GM04503 (cell line): ENCODE measurements at places on chromosomes 12 and 14.

GRCh38 chr14:24851406-24851805 lies 198.5 kb downstream of the STXBP6 start:
- no peak for DNase-seq

GRCh38 chr14:95460647-95461478 lies 55.6 kb downstream of the SYNE3 start:
- DNase-seq, result peak; percentile 65

DNA sequence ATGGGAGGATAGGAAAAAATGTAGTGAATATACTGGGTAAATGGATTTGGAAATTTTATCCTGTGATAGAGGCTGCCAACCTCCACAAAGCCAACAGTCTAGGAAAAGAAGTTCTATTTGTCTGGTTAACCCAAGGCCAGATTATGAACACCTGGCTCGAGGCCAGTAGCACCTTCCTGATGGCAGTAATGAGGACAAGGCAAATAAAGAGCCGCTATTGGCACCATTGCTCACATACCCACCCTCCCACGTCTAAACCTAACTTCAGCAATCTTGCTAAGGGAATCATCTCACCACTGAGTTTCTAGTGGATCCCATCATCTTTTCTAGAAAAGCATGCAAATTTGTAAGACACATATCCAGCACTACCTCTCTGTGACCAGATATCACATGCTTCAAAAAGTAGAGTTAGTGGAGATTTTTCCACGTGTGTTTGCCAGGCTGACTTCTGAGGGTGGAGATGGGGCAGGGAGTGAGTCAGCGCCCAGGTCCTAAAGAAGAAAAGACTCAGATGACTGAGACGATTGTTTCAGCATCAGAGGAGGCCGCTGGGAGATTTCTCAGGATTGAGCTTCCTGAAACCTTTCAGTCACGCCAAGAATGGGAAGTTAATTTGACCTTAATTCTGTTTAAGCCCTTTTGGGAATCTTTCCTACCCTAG lies 362.9 kb downstream of the EMP1 start:
- no peak for DNase-seq

- DNase-seq, result no peak
Observed at GRCh38 chr12:27732281-27732680, 21.6 kb downstream of the MRPS35 start.

DNA sequence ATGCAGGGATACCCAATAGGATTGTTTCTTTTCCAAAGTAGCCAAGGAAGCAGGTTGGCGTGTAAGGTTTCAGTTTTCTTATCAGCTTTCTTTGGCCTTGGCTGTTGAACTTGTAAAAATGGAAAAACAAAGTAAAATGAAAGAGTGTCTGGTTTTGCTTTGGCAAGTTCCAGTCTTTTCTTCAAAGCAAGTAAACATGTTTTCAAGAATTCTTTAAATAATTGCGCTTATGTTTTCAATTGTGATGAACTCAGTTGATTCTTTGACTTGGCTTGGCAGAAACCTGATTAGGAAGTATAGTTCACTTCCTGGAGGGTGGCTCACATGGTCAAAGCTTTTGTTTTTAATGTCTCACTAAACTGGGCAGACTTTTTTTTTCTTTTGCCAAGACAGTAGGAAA lies 112.2 kb upstream of the USP44 start:
- no peak for DNase-seq

- DNase-seq, result no peak
Observed at GRCh38 chr14:101854366-101854765, 92.9 kb downstream of the PPP2R5C start.

DNA sequence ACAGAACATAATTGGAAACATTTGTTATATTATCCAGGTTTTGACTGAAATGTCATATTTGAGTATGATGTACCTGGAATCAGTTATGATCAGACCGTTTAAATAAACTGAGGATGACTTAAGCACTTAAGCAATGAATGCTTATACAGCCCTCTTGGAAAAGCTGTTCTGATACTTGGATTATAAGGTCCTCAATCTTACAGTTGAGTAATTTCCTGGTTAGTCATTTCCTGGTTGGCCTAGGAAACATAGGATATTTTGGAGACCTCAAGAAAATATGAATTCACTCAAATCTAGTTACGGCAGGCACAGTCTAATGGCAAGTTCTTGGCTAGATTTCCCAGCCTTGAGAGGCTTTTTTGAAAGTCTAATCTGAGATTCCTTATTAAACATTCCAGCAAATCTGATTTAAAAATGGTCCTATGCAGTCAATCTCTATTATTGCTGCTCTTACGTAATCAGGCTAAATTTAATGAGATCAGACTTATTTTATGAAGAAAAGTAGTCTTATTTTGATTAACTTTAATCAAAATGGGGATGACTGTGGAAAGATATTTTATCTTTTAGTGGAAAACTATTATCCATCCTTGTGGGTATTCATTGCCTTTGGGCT lies 447.2 kb downstream of the SNAPC1 start:
- DNase-seq, result peak; percentile 56

DNA sequence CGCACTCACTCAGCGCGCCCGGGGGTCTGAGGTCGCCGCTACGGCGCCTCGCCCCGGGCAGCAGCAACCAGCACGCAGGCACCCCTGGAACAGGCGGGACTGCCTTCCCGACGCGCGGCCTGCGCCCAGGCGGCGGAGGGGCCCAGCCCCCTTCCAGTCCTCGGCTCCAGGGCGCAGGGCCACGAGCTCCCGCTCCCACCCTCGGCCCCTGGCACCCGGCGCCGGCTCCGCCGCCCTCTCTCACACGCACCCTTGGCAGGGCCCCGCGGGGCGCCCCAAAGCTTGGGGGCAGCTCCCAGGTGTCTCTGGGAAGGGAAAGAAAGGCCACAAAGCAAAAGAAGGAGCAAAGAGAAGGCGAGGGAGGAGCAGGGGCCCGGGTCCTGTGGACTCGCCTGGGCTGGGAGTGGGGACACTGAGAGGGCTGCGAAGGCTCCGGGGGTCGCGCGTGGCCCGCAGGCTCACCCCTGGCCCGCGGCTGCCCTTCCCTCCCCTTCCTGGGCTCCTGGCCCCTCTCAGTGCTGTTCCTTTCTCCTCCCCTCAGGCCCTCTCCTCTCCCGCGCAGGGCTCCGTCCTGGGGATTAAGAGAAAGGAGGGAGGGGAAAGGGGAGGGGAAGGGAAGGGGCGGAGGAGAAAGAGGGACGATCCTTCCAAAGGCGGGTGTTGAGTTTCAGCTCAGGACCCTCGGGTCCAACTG lies 907 bp upstream of the EFS start:
- no peak for DNase-seq

DNA sequence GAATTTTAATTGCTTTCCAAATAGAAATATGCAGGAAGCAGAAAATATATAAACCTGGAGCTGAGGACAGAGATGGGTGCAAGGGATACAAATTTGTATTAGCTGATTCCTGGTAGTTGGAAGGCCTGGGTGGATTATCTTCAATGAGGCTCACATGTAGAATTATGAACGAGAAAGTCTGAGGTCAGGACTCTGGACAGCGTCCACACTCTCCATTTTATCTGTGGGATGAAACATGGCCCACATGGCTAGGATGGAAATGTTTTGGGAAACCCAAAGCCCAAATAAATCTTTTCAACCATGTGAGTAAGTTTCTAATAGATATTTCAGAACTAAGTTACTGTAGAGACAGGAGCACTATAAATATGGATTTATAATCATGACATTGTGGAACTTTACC lies 256.1 kb downstream of the APAF1 start:
- DNase-seq, result no peak

DNA sequence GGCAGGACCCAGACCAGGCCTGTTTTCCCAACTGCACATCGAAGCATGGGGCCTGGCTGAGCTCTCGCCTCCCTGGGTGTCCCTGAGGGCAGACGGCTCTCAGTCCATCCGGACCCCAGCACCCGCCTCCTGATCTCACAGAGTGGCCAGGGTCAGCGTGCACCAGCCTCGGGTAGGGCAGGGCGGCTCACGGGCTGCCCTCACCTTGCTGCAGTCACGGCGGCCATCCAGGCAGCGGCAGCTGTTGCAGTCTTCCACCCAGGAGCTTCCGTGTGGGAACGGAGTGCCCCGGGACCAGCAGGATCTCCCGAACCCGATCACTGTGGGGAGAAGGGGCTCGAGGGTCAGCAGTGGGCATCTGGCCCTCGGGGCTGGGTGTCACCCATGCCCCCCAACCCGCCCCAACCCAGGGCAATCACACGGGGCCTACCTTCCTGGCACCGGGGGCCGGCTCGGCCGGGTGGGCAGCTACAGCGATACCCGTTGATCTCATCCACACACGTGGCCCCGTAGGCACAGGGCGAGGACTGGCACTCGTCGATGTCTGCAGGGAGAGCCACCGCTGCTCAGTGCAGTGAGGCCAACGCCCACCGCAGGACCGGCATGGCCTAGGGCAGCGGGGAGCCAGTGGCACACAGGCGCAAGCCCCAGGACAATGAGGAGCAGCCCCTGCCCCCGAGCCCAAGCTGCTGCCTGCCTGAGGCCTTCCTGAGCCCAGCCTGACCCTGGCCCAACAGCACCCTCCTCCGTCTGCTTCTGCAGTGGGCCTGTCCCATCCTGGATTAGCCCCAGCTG lies 22.2 kb downstream of the JAG2 start:
- no peak for DNase-seq

DNA sequence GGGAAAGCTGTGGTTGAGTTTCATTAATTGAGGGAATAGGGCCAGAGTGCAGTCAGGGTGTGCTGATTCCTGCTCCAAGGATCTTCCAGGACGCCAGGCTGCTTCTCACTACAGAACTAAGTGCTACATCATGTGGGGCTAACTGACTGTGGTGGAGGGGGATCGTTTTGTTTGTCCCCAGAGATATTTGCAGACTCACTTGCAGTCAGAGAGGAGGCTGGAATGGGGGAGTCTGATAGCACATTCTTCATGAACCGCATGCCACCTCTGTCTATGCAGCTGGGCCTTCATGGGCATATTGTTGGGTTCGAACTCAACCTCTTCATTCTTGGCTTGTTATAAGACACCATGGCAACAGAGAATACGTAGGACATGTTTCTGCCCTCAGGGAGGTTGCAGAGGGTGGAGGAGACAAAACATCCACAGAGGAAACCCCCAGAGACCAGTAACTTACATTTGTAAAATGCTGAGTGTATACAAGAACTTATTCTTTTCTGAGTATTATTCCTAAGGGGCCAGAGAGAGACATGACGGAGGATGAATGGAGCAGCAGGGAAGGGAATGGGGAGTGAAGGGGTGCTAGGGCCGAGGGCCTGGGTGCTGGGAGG lies 13.0 kb downstream of the KRT7 start:
- DNase-seq, result no peak

GRCh38 chr14:36467332-36467731 lies 52.7 kb downstream of the NKX2-1 start:
- no peak for DNase-seq

GRCh38 chr14:100982353-100982752 lies 78.8 kb upstream of the RTL1 start:
- DNase-seq, result no peak

GRCh38 chr14:104561124-104561557 lies 18.4 kb upstream of the C14orf180 start:
- no peak for DNase-seq
